Kasumi-1 (cell line): ENCODE measurements at places on chromosomes 2 and 18.
A peak's percentile ranks its signal among the peaks of the same experiment; 100 is the strongest.

- DNase-seq = no peak
Observed at GRCh38 chr2:68190991-68191731, 33.5 kb downstream of the PNO1 start.

DNA sequence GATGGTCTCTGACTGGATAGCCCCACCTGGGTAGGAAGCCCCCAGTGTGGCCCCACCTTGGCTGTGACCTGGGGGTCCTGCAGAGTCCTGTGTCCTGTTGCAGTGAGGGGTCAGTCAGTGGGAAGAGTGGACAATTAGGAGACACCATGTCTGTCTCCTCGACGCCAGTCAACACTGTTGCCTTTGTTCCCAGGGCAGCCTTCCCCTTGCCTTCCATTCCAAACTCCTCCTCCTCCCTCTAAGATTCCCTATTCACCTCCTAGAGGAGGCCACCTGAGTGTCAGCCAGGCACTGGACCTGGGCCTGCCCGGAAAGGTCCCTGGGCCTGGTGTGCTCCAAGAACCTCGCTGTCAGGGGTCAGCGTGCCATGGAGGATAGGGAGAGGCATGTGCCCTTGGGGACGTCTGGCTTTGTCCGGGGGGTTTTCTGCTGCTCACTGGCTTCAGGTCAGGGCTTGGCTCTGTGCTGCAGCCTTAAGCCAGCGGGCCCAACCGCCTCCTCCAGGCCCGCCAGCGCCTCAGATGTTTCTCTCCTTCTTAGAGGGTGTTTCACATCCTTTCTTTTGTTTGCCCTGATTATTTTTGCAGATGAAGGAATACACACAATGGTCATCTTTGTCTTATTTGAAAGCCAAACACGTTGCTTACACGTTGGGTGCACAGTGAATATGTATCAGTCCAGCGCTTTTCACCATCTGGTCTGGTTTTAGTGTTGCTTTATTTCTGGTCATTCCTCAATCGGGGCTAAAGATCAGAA is 68.9 kb downstream of the HPCAL1 start:
- DNase-seq = no peak

DNA sequence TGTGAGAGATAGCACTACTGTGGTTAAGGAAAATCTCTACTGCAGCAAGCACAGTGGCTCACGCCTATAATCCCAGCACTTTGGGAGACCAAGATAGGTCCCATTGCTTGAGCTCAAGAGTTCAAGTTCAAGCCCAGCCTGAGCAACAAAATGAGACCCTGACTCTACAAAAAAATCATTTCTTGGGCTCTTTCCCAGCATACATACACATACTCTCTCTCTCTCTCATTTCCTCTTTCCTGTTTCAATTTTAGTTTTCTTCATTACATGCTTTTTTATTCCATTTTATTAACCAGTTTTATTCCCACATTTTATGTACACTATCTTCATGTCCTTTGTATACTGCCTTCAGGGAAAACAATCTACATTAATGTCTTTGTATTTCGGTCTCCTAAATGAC is 14.6 kb downstream of the WDR33 start:
- DNase-seq = no peak

DNA sequence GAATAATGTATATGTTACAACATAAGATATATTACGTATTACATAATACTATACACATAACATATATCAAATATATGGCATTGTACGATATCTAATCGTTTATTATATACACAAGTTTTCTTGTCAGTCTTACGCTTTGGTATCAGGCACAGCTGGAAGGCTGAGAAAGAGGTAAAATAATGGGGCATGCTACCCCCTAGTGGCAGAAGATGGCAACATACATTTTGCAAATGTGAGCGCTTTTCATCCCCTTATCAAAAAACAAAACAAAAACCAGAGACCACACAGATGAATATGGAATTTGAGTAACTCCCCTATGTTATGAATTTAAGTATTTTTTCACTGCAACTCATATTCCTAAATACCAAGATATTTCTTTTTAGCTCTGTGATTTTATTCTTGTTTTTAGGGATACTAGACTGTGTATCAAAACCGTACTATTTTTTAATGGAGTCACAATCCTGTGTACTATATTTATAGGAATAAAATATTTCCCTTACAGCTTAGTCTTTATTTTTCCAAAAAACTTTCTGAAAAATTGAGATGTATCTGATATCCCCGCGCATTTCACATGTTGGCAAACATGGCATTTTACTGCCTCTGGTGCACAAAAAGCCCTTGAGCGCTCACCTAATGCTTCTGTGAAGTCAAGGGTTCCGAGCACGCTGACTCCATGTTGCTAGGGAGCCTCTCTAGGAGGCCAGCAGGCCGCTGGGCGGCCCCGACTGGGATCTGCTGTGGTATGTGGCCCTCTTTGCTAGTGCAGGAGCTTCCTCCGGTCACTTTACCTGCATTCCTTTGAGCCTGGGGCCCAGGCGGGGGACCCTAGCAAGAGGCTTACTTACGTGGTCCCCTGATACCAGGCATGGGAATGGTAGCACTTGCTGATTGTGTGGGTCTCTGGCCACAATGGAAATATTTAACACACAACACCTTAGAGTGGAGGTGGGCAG is 62.5 kb downstream of the SLC4A3 start:
- DNase-seq = peak; percentile 37

DNA sequence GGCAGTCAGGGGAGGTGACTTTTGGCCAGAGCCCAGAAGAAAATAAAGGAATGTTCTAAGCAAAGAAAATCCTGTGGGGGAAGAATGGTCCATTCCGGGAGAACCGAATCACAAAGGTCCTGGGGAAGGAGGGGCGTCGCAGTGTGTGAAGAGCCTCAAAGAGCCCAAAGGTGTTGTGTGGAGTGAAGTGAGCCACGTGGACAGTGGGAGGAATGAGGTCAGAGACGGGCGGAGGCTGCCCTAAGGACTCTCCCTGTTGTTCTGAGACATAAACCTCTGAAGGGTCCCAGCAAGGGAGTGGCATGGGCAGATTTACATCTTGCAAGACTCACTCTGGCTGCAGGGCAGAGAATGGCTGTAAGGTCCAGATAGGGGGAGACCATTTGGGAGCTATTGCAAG is 91.3 kb upstream of the SEC11C start:
- DNase-seq = no peak

- DNase-seq = peak; percentile 78
Observed at GRCh38 chr2:168920504-168921157, 19.5 kb downstream of the G6PC2 start.

- no peak for DNase-seq
Observed at GRCh38 chr2:63696496-63696895, 107.7 kb downstream of the MDH1 start.

DNA sequence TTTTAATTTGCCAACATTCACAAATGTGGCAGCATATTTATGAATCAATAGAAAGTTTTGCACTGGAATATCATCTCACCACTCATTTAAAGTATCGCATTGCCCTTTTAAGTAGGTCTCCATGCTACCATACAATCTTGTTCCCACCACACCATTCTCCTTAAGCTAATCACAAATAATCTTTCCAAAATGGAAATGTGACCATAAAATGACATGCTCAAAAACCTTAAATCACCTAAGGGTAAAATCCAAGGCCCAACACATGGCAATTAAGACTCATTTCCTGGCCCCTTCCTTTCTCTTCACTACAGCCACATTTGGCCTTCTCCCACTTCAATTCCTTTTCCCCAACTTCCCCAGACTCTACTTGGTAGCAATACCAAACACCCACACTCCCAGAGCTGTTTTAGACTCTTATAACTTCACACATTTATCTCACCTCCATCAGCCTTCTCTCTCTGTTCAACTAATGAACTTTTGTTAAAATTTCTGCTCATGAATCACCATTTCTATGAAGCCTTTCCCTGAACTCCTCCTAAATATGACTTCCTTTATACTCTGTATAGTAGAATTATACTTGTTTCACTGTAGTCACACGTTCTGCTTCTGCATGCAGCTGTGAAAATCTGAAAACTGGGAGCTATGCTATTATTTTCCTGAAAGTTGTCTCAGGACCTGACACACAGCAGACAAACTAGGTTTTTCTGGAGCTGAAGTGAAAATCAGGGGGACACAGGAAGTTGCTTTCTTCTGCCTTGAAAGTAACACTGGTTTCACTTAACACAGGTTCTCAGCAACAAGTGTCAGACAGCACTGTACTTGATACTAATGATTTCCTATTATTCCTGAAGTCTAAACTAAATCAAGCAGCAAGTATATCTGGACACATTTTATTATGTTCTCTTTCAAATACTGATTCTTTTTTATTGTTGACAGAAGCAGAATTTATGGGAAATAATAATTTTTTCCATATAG is 303.9 kb downstream of the ZEB2 start:
- DNase-seq = peak; percentile 14

- DNase-seq = no peak
Observed at GRCh38 chr18:22962004-22962403, 28.9 kb downstream of the RBBP8 start.

- DNase-seq = no peak
Observed at GRCh38 chr2:168781191-168781817, 21.1 kb upstream of the NOSTRIN start.

- DNase-seq = no peak
Observed at GRCh38 chr2:55357927-55358326, 61.7 kb downstream of the CCDC88A start.

DNA sequence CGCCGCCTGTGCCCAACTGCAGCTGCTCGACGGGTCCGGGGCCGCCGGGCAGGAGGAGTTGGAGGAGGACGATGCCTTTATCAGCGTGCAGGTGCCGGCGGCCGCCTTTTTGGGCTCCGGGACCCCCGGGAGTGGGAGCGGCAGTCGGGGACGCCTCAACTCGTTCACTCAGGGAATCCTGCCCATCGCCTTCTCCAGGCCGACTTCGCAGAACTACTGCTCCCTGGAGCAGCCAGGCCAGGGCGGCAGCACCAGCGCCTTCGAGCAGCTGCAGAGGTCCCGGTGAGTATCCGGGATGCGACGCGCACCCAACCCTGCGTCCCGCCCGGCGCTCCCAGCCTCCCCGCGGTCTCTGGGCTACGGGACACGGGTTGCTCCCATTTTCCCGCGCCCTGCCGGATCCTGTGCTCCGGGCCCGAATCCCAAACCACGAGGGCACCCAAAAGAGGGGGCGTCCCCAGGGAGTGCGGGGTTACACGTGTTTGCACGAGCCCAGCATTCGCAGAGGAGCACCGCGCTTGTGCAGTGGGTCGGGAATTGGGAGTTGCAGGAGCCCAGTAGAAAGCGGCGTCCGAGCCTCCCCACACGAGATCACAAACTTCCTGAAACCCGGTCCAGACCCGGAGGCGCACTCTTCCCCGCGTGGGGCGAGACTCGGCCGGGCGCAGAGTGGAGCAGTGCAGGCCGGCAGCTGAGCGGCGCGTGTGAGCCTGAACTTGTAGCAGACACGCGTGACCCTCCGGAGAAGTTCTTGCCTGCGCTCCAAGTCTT is 1.2 kb downstream of the CABLES1 start:
- no peak for DNase-seq

DNA sequence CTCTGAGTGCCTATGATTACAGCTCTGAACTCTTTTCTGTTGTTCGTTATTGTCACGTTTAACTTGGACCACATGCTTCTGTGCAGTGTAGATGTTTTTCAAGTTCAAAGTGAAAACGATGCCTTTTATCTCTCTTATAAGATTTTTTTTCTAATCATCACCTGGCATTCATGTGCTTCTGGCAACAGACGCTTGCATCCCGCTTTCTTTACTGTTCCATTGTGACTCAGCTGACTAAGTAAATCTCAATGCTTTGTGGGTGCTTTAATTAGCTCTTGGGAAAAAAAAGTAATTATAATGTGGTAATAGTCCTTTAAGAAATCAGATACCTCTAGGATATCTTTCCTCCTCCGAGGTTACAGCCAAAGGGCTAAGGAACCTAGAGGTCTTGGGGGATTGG is 31.2 kb upstream of the RMP24 start:
- DNase-seq = no peak

- no peak for DNase-seq
Observed at GRCh38 chr2:29000956-29001355, 19.9 kb downstream of the TOGARAM2 start.

GRCh38 chr2:223692191-223692947 is 90.2 kb upstream of the SCG2 start:
- DNase-seq = peak; percentile 20

DNA sequence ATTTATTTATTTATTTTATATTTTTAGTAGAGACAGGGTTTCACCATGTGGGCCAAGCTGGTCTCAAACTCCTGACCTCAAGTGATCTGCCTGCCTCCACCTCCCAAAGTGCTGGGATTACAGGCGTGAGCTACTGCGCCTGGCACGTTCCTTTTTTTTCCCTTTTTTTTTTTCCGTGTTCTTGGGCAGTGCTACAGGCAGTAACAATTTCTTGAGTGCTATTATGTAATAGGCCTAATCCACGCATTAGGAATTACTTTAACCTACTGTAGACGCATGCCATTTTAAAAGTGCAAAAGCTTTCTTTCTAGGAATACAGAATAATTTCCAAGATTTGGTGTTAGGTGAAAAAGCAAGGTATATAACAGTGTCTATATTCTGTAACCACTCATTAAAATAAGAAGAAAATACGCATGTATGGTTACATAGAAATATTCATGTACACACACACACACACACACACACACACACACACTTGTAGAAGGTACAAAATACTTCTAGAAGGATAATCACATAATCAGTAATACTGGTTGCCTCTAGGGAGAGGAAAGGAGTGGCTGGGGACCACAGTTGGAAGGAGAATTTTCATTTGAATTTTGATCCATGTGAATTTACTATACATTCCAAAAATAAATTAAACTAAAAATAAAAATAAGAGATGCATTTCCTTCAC is 92.3 kb downstream of the METTL8 start:
- DNase-seq = no peak
